ENCODE measurements at places on chromosomes 7 and 10.

- DNase-seq = no peak
Measured at GRCh38 chr10:63481815-63482421, 16.1 kb upstream of the JMJD1C start.

DNA sequence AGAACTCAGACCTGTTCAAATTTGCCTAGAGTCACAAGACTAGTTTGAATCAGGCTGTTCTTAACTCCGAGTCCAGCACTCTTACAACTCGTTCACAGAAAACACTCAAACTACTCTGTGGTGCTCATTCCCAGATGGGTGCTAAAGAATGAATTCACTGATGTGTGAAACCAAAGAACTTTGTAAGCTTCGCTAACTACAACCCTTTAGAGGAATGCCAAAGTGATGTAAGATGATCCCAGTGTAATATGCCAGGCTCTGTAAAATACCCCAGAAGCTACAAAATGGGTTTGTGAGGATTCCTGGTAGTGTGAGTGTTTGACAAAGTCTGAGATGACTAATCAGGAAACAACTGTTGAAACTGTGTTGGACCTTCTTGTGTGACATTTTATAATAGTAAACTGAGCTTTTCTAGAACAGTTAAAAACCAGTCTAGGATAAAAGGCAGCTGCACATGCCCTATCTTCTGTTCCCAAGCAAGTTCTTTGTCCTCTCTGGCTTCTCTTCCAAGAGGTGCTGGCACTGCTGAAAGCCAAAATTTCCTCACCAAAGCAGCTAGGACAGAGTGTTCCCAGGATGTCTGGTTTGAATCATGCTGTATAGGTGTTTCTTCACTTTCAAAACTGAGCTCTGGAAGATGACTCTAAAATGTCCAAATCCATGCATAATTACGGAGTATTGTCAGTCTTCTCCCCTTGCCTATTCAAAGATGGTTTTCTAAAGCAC is 527.6 kb downstream of the SORCS1 start:
- no peak for DNase-seq

DNA sequence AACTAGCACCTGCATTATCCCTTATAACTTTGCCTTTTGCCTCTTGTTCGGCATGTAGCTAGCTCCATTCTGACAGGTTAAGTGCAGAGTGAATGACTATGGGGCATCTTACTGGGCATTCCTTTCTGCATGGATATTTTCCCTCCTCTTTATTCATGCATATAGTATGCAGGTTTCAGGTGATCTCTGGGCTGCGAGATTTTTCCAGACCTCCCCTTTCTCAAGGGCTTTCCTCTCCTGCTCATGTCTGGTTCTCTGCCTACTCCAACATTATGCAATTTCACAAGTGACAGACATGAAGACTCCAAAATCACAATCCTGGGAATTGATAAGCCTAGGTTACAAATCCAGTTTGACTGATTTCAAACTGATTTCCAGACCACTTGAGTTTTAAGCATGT is 503.8 kb downstream of the NXPH1 start:
- no peak for DNase-seq

DNA sequence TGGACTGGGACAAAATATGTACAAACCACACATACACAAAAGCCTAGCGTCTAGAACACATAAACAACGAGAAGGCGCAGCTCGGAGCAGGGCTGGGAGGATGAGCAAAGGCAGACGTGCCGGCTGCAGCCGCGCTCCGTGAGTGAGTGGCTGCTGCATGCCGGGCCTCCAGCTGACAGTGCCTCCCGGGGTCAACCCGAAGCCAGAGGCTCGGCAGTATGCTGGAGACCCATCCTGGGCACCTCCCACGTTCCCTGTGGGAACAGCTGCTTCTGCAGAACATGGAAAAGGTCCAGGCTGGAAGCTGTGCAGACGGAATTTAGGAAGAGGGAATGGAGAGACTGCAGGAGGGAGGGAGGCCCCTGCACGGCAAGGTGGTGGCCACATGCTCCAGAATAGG is 3.6 kb upstream of the GPR146 start:
- no peak for DNase-seq

DNA sequence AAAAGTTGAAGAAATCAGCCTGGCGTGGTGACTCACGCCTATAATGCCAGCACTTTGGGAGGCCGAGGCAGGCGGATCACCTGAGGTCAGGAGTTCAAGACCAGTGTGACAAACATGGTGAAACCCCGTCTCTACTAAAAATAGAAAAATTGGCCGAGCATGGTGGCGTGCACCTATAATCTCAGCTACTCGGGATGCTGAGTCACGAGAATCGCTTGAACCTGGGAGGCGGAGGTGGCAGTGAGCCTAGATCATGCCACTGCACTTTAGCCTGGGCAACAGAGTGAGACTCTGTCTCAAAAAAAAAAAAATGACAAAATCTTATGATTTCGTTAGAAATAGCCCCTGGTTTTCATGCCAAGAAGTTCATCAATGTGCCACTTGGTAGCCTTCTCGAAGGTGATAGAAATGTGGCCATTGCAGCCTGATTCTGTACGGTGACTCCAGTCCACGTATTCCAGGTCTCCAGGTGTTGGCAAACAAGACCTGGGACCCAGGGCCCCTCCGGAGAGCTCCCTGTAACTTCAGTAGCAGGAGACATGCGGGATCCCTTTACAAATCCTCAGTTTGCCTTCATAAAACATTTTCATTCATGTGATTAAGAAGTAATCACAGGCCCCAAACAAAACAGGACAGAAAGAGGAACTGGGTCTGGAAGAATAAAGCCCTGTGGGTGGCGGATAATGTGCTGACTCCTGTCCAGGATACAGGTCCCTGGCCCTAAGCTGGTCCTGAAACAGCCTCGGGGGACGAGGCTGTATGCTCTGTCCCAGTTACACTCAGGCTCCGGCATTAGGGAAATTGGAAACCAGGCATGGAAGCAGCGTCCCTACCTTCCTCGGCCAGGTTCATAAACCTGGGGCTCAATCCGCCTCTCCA is 207.3 kb upstream of the SH2B2 start:
- DNase-seq = no peak

DNA sequence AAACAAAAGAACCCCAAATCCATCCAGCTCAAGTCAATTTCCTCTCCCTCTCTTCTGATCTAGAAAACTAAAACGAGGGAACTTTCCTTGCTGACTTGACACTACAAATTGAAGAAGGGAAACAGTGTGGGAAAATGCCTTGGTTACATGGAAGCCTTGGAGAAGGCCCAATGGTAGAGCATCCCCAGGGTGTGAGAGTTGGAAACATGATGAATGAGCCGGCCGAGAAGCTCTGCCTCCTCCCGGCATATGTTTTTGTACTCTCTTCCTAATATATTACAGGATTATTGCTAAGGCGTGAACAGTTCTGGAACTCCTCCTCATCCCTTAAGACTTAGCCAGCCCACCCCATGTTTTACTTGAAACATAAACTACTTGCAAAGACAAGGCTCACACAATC is 618.2 kb upstream of the MGMT start:
- no peak for DNase-seq

DNA sequence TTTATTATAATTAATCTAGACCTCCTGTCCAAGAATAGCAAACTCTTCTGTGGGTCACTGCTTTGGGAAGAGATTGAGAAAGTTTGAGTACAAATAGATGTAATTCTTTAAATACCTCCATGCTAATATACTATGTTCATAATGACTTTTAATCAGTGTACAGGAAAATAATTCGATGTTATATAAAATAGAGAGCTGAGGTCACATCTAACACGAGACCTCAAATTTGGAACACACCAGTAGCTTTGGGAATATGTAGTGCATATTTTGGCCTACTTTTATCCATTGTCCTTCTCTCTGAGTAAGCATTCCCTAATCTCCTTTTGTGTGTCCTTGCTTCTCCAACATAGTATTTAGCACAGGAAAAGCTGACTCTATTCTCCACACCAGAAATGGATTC is 27.3 kb upstream of the CABCOCO1 start:
- no peak for DNase-seq

GRCh38 chr7:22444181-22444971 is 55.6 kb downstream of the STEAP1B start:
- DNase-seq = no peak

DNA sequence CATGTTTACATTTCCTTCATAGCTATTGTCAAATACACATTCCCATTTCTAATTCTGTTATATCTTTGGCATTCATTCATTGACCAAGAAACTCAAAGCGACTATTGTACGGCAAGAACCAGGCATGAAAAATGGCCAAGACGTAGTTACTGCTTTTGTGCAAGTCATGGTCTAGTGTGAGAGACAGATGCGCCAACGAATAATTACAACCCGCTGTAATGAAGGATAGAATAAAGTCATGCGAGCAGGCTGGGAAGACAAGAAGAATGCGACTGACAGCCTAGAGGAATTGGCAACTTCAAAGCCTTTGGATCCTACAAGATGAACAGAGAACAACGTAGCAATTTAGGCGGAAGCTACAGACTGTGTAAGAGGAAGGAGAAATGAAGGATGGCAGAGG is 221.2 kb downstream of the CALN1 start:
- DNase-seq = no peak

- no peak for DNase-seq
Measured at GRCh38 chr7:72078301-72078700, 333.8 kb downstream of the CALN1 start.

All from NCI-H226 (cell line).